Breast epithelium (tissue), 4 donors: ENCODE measurements at places on chromosomes 16 and 17.

DNA sequence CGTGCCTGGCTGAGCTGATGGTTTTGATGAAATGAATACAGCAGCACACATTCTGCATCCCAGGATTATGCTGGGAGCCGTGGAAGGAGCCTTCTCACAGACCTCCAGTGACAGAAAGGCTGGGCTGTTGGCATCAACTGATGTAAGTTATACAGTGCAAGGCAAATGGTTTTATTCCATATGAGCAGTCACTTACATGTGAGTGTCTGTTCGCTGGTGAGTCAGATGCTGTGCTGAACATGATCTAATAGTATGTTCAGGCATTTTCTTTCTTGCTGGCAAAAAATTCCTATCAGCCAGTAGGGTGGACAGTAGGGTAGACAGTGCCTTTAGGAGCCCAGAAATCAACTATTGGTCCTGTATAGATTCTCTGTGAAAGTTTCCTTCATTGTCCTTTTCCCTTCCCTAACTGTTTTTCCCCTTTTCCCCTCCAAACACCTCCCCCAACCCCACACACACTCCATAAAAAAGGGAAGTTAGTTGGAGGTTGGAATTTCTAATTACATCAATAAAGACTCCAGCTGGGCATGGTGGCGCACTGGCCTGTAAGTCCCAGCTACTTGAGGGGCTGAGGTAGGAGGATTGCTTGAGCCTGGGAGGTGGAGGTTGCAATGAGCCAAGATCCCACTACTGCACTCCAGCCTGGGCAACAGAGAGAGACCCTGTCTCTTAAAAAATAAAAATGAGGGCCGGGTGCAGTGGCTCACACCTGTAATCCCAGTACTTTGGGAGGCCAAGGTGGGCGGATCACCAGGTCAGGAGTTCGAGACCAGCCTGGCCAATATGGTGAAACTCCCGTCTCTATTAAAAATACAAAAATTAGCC is 36.2 kb downstream of the LDHD start:
- DNase-seq: no peak

- no peak for DNase-seq
These were observed 1.0 kb downstream of the ST3GAL2 start for GRCh38 chr16:70437582-70438557.

DNA sequence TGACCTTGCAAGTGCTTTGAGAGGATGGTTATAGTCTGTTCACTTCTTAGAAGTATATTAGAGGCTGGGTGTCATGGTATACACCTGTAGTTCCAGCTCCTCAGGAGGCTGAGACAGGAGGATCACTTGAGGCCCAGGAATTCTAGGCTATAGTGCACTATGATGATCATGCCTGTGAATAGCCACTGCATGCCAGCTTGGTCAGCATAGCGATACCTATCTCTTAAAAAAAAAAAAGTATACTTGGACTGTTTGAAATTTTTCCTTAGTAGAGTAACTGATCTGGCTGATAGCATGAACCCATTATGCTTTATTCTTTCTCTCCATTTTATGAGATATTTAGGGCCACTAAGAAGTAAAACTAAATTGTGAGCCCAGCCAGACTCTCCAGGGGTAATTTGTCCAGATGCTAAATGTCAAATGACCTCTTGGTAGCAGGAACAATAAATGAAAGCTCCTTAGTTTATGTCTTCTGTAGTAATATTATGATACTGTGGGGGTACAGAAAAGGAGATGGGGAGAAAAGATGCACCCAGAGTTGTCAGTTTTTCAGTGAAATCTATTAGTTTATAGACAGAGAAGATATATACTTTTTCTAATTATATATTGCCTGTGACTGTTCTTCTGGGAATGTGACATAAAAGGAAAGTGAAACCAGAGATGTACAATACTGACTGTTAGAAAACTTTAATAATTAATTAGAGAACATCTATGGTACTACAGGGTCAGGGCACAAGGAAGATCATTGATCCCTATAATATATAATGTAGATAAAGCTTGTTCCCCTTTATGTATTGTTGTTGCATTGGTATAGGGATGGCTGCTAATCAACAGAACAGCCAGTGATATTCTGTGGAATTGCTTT is 335.3 kb upstream of the TBX2 start:
- DNase-seq: no peak

- DNase-seq: no peak
These were observed 29.7 kb upstream of the OR1A2 start for GRCh38 chr17:3167574-3167973.

- DNase-seq: no peak
These were observed 94.9 kb downstream of the RBFOX3 start for GRCh38 chr17:79515646-79516571.

GRCh38 chr16:1532081-1532760 is 1.2 kb upstream of the TMEM204 start:
- DNase-seq: peak; percentile 66

- no peak for DNase-seq
These were observed 304.5 kb downstream of the HAPSTR1 start for GRCh38 chr16:9395958-9396359.

DNA sequence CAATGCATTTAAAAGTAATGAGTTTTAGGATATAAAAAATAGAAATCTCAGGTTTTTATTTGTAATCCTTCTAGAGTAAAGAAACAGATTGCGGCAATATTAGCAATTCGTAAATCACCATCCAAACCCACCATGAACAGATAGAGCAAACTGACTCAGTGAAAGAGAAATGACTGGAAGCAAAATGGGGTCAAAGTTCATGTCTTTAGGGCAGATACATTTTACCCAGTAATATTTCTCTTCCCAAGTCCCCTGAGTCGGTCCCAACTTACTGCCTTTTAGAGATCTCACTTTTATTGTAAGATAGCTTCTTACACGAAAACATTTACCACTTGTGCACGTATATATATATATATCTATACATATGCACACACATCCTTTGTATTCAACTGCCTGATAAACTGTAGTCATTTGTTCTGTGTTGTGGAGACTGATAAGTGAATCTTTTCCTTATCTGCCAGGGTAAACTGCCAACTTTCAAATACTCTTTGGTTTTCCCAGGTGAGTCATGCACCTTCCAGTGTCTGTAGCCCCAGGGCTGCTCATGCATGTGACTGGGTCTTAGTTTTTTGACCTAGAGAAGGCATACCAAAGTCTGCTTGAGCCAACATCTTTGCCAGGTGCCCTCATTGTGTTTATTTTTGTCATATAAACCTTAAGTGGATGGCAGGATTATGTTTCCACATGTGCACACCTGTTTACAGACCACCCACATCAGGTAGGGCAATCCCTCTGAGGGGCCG is 7.8 kb upstream of the IRF8 start:
- no peak for DNase-seq

DNA sequence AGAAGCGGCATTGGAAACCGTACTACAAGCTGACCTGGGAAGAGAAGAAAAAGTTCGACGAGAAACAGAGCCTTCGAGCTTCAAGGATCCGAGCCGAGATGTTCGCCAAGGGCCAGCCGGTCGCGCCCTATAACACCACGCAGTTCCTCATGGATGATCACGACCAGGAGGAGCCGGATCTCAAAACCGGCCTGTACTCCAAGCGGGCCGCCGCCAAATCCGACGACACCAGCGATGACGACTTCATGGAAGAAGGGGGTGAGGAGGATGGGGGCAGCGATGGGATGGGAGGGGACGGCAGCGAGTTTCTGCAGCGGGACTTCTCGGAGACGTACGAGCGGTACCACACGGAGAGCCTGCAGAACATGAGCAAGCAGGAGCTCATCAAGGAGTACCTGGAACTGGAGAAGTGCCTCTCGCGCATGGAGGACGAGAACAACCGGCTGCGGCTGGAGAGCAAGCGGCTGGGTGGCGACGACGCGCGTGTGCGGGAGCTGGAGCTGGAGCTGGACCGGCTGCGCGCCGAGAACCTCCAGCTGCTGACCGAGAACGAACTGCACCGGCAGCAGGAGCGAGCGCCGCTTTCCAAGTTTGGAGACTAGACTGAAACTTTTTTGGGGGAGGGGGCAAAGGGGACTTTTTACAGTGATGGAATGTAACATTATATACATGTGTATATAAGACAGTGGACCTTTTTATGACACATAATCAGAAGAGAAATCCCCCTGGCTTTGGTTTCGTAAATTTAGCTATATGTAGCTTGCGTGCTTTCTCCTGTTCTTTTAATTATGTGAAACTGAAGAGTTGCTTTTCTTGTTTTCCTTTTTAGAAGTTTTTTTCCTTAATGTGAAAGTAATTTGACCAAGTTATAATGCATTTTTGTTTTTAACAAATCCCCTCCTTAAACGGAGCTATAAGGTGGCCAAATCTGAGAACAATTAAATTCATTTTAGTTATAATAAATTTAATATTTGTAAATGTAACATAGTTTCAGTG is 1.7 kb downstream of the HEXIM1 start:
- DNase-seq: peak; percentile 75

DNA sequence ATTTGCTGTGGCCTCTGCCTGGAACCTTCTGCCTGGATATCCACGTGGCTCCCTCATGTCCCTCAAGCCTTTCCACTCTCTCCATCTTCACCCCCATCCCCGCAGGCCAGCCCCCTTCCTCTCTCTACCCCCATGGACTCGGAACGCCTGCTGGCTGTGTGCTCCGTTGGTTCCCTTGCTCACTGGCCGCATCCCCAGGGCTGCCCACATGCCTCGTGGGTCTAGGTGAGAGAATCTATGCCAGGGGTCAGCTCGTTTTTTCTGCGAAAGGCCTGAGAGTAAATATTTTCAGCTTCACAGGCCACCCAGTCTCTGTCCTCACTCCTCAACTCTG is 12.0 kb downstream of the SLC5A10 start:
- DNase-seq: no peak

DNA sequence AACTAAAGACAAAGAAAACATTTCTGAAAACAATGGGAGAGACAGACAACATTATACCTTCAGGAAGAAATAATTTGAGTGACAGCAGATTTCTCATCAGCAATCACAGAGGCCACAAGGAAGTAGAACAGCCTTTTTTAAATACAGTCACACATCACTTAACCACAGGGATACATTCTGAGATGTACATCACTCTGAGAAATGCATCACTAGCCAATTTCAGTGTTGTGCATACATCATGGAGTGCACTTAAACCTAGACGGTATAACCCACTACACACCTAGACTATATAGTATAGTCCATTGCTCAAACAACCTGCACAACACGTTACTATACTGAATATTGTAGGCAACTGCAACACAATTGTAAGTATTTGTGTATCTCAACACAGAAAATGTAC is 24.9 kb upstream of the ALOX12 start:
- DNase-seq: no peak

DNA sequence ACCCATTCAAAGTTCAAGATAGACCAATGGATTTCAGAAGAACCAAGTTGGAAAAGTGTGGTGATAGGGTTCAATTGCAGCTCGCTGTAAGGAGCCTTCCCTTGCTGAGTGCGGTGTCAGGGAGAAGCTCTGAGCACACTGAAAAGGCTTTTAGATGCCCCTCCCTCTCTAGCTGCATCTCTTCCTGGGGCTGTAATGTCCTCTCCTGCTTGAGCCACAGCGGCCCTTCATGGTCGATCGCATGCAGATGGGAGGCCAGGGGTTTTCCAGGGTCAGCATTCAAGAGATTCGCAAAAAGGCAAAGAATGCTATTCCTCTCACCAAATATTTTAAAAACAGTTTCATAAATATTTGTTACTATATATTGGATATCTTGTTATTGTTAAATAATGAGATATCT is 23.7 kb downstream of the ZC3H18 start:
- no peak for DNase-seq

DNA sequence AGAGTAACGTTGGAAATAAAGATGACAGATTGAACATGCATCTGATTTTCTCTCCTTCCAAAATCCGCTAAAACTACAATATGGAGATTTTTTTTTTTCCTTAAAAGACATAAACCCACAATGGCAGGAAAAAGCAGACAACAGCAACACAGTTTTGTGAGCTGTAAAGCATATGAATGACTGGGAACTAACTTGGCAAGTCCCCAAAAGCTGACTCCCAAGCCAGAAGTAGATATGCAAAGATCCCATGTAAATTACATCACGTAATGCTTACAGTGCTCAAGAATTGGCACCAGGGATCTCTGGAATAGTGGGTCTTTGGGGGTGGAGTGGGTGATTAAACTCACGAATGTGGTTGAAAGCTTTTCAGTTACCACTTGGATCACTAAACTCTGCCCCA is 106.6 kb downstream of the ELAC2 start:
- DNase-seq: no peak

- no peak for DNase-seq
These were observed 524.4 kb upstream of the CDH5 start for GRCh38 chr16:65842067-65842466.

DNA sequence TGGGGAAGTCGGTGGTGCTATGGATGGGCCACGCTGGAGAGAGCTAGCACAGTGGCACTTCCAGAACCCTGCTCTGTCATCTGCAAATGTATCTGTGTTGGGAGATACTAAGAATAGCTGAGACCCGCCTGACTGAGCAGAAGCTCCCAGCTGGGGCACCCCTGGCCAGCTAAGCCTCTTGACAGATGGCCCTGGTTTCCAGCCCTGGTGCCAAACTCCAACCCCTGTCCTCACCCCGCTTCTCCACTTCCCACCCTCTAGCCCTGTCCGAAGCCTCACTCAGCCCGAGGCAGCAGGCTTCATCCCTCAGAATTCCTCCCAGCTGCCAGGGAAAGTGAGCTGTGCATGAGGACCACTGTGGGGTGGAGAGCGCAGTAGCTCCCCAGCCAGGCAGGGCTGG is 124.4 kb downstream of the CCDC144A start:
- no peak for DNase-seq

DNA sequence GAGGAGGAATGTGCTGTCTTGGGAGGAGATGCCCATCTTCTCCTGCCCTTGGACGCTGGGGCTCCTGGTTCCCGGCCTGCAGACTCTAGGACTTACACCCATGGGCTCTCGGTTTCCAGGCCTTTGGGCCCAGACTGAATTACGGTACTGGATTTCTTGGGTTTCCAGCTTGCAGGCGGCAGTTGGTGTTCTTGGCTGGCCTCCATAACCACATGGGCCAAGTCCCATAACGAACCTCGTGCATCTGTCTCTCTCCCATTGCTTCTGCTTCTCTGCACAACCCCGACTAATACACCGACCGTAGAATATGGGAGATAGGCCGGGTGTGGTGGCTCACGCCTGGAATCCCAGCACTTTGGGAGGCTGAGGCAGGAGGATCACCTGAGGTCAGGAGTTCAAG is 162.6 kb downstream of the SDK2 start:
- no peak for DNase-seq

GRCh38 chr16:85227946-85228862 is 115.9 kb upstream of the CIBAR2 start:
- DNase-seq: no peak

DNA sequence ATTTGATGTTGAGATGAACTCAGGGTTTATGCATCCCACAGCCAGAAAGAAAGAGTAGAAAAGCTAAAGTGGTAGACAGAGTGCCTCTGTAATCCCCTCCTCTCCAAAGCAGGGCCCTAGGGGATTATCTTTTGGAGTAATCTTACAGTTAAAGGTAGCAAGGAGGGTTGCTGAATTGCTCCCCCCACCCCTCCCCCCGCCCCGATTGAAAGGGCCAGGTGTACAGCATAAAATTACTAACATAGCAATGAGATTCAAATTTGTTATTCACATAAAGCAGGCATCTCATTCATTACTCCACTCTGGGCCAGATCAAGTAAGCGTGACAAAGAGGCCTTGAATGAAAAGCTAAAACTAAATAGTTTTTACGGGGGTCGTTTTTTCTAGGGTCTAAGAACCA is 72.7 kb downstream of the STH start:
- DNase-seq: no peak

- DNase-seq: no peak
These were observed 56.3 kb upstream of the SMIM36 start for GRCh38 chr17:55567240-55568214.
